Daoy (cell line): ENCODE measurements at places on chromosomes 13 and 19.

DNA sequence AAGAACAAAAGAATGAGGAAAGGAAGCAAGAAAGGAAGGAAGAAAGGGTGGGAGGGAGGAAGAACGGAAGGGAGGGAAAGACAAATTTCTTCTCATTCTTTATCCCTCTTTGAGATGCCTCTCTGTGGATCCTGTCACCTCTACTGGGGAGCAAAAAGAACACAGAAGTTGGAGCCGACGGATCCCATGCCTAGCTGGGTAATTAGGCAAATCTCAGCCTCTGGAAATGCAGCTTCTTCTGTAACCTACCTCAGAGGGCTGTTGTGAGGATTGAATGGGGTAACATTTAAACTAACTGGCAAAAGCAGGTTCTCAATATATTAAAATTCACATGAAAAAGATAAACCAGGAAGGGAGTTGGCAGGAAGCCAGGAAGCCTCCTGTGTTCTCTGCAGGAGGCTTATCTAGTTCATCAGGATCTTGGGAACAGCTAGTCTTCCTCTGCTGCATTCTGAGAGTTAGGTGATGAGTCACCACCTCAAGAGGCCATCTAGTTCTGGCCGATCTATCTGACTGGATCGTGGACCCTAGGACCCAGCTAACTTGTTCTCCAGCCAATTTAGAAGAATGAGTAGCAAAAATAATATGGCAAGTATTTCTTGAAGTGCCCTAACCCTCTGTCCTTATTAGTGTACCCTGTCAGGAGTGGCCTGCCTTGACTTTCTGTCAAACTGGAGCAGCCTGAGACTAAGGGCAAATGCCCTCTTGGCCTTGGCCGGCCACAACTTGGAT is 15.2 kb upstream of the CPB2 start:
- peak; percentile 59 for DNase-seq

GRCh38 chr19:934865-935479 is 9.1 kb downstream of the ARID3A start:
- peak; percentile 54 for DNase-seq

- no peak for DNase-seq
These were observed 9.5 kb upstream of the GJB6 start for GRCh38 chr13:20241593-20241992.

- no peak for DNase-seq
These were observed 120.7 kb downstream of the RXFP2 start for GRCh38 chr13:31860002-31860401.

DNA sequence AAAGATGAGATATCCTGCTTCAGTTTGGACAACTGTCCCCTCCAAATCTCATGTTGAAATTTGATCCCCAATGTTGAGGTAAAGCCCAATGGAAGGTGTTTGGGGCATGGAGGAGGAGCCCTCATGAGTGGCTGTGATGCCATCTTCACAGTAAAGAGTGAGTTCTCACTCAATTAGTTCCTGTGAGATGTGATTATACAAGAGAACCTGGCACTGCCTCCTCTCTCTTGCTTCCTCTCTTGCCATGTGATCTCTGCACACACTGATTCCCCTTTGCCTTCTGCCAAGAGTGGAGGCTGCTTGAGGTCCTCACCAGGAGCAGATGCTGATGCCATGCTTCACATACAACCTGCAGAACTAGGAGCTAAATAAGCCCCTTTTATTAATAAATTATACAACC is 86.9 kb downstream of the HSPH1 start:
- DNase-seq: no peak

- no peak for DNase-seq
These were observed 17.6 kb downstream of the WDFY2 start for GRCh38 chr13:51601601-51602565.

DNA sequence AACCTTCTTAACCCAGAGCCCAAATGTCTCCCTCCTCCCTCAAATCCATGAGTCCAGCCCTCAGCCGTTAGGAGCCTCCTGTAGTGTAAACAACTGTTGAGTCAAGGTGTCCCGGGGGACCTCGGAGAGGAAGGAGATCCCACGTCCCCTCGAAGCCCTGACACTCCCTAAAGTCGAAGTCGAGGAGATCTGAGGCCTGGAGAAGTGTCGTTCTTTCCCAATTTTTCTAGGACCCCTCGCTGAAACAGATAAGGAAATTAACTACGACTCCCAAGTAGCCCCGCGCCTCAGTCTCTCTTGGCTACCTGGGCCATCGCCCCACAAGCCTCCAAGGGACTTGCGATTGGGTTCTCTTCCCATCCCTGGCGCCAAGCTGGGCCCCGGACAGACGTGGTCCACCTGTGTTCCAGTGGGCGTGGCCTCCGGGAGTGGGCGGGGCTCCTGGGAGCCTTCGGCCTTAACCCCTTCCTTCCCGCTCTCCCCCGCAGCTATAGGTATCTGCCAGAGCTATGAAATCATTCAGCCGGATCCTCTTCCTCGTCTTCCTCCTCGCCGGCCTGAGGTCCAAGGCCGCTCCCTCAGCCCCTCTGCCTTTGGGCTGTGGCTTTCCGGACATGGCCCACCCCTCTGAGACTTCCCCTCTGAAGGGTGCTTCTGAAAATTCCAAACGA is 869 bp downstream of the GFY start:
- peak; percentile 50 for DNase-seq

- DNase-seq: no peak
These were observed 2.6 kb downstream of the FAM187B start for GRCh38 chr19:35225951-35226350.

GRCh38 chr19:30344446-30345425 is 27.4 kb upstream of the ZNF536 start:
- DNase-seq: peak; percentile 66

- no peak for DNase-seq
These were observed 398.9 kb upstream of the ZNF507 start for GRCh38 chr19:31946491-31946890.

DNA sequence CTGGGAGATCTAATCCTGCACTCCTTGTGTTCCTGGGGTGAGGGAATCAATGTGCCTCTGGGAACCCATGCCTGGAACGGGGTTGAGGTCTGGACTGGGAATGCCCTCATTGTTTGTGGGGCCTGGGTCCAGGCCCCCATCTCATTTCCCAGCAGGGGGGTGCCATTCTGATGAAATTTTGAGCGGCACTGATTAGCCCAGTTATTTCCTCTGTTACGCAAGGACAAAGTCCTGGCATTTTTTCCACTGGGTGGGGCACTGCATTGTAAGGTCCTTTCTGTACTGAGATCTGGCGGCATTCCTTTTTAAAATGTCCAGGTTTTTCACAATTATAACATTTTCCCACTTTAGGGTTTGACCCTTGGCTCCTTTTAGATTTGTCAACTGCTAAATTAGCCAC is 14.8 kb downstream of the FPR3 start:
- no peak for DNase-seq

- DNase-seq: no peak
These were observed 30.7 kb downstream of the CEACAM1 start for GRCh38 chr19:42497492-42498168.

- no peak for DNase-seq
These were observed 63.0 kb downstream of the C13orf42 start for GRCh38 chr13:51048166-51048461.

DNA sequence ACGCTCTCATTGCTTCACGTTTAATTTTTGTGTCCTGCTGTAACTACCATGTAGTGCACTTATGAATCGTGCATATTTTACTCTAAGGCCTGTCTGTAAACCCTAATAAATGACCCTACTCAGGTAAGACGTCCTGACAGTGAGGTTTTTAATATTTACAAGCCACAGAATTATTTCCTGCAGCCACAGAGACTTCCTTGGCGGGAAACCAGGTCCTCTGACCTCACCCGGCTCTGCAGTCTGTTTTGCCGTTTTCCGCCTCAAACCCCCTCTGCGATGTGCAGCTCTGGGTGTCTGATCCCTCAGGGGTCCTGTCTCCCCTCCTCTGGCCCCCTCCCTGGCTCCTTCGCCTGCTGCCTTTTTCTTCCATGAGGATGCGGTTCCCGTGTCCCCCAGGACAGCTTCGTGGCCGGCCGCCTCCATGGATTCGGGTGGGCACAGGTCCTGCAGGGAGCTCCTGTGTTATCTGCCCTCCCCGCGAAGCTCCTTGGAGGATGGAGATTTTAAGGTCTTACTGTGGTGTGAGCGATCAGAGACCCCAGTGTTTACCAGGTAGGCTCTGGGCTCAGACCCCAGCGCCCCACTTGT is 66.3 kb downstream of the MCF2L start:
- DNase-seq: no peak

DNA sequence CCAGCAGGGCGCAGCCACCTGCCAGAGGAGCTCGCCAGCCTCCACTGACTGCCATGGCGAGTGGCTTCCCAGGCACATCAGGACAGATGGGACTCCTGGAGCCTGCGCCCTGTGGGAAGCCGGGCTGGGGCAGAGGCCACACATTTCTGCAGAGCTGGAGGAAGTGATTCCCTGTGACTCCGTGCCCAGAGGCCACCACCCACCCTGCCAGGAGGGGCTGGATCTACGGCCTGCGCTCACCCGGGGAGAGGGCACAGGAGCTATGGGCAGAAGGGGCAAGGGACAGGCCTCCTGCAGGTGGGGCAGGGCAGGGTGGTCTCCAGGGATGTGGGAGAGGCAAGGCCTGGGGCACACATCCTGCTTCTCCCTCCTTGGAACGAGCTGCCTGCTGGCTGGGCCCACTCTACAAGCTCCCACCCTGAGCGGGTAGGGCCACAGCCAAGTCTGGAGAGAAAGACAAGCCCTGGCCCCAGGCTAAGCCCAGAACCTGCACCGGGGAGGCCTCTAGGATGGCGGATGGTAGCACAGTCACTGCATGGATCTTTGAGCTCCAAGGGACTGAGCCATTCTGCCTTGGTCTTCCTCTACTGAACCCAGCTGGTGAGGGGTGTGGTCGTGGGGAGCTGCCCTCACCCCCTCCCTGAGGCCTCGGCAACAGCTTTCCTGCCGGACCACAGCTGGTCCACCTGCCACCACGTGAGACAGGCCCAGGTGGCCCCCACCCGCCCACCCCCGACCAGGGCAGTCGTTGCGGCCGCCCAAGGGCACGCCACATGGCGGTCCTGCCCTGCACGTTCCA is 40.6 kb downstream of the CEBPG start:
- DNase-seq: no peak

DNA sequence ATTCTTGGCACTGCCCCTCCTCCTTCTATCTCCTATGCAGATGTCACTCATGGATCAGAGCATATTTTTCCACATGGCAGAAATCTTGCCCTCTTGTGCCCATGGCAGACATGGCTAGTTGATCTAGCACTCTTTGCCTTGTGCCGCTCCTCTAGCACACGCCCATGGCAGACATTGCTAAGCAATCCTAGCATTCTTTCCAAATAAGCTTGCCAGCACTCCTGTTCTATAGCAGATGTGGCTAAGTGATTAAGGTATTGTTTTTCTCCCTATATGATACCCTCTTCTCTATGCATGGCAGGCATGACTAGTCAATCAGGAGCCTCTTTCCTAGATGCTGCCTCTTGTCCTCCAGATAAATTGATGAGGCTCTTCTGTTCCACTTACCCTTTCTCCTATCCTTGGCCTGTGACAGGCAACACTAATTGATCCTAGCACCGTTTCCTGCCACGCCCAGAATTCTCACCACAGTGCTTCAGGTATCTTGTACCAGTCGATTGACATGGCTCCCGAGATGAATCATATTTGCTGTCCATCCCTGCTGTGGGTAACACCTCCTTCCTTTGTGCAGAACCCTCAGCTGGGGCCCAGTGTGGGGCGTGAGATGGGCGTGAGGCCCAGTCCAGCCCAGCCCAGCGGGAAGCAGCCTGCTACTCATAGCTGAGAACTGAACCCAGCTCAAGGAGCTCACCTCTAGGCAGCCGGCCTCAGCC is 26.9 kb downstream of the TMED1 start:
- peak; percentile 78 for DNase-seq

DNA sequence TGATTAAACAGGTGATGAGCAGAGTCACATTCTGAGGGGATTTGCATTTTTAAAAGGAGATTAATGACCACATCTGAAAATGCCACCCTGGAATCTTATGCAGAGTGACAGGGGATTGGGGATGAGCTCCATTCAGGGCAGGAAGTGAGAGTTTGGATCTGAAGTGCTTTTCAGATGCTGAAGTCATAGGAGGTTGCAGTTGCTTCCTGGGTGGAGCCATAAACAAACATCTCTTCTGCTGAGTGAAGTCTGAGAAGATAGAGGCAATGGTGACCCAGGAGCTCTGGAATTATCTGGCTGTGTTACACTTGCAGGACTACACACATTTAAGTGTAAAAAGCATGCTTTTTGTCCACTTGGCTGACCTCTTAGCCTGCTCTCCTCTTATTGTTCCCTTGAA is 51.4 kb upstream of the PSG8 start:
- DNase-seq: no peak

DNA sequence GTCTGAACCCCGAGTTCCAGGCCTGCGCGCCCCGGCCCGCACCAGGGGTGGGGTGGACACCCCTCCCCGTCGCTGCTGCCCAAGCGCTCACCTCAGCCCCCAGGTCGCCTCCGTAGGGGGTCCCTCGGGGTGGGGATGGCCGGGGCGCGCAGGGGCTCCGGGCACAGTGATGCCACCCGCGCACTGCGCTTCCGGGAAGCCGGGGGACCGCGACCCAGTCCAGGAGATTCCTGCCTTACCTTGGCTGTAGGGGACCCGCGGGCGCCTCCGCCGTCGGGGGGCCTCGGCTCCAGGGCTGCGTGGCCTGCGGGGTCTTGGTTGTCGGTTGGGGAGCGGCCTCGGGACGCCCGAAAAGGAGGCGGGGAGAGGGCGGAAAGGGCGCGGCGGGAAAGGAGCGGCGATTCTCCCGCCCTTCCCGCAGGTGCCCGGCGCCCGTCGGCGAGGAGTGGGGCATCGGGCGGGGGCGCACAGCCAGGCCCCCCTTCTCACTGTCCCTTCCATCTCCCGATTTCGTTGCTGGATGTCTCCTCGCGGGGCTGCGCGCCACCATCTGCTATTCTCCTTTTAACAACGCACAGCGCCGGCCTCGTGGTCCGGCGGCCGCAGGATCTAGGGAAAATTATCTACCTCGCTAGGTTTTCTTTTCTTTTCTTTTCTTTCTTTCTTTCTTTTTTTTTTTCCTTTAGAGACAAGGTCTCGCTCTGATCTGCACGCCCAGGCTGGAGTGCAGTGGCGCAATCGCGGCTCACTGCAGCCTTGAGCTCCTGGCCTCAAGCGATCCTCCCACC is at the start of gene KEAP1:
TSS of gene KEAP1 (minus strand) at position 355 of the 788 bp plus-strand sequence. CDS start 3,323 bp downstream, outside the sequence.
- DNase-seq: no peak

DNA sequence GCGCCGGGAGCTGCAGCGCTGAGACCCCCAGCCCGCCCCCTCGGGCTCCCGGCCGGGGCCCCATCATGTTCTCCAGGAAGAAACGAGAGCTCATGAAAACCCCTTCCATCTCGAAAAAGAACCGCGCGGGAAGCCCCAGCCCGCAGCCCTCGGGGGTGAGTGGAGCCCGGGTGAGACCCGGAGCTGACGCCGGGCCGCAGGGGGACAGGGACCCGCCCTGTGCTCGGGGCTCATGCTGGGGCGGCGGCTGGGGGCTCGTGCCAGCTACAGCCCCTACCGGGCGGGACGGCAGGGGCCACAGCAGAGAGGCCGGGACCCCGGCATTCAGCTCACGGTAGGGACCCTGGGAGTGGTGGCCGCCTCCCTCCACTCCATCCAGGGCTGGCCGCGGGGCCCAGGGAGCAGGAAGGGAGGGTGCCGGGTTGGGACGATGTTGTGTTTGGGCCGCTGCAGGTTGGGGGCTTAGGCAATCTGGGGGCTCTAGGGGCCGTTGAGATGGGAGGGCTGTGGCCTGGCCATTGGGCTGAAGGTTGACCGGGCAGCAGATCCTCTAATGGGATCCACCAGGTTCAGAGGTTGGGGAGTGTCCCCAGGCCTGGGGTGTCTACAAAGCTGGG is 482 bp downstream of the ARHGAP45 start:
- DNase-seq: no peak
